Sigmoid colon (tissue), 7 donors: ENCODE measurements at places on chromosomes 2 and 18. TPM values are rescaled to one million over a fixed set of nuclear protein-coding genes. Genes with fewer than 3 reads are reported as not detected.

The ST6GAL2 gene
- 3.3 TPM for total RNA-seq

The RSAD2 gene
- total RNA-seq, result 13.2 TPM

The PAX3 gene
- total RNA-seq, result not detected

DNA sequence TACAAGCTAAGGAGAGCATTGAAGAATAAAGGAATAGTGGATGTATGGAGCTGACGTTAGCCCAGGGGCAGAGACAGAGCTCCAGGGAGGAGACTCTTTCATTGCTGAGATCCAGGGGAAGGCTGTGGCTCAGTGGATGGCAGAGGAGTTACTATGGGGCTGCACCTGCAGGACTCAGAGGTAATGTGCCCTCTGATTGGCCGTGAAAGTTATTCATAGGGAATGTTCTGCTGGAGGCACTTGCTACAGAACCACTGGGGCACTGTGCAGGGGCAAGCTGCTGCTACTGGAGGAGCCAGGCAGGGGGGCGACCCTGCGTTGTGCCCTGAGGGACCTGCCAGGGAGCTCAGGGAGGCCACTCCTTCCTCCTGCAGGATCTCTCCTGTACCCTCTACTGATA, 199.2 kb downstream of the PTPRM start:
- peaks cover 13% of the 10 kb centered on the region for H3K4me1 ChIP-seq
- H3K27ac ChIP-seq, result no peak overlapping the region
- no peaks in the 10 kb centered on the region for H3K27me3 ChIP-seq
- no peak overlapping the region for H3K4me3 ChIP-seq
- no peaks in the 10 kb centered on the region for H3K36me3 ChIP-seq

The NAPG gene
- total RNA-seq, result 33.7 TPM

GRCh38 chr18:61551586-61551985, 218.4 kb downstream of the CDH20 start:
- no peaks in the 10 kb centered on the region for H3K36me3 ChIP-seq
- no peak overlapping the region for H3K27ac ChIP-seq
- no peak overlapping the region for H3K4me3 ChIP-seq
- DNase-seq, result no peak
- H3K27me3 ChIP-seq, result no peaks in the 10 kb centered on the region

GRCh38 chr18:72360634-72361033, 183.5 kb downstream of the CBLN2 start:
- no peaks in the 10 kb centered on the region for H3K4me1 ChIP-seq
- no peaks in the 10 kb centered on the region for H3K27me3 ChIP-seq
- no peak overlapping the region for H3K4me3 ChIP-seq
- no peak overlapping the region for H3K27ac ChIP-seq
- H3K36me3 ChIP-seq, result no peaks in the 10 kb centered on the region

The RUFY4 gene
- 0.55 TPM for total RNA-seq

DNA sequence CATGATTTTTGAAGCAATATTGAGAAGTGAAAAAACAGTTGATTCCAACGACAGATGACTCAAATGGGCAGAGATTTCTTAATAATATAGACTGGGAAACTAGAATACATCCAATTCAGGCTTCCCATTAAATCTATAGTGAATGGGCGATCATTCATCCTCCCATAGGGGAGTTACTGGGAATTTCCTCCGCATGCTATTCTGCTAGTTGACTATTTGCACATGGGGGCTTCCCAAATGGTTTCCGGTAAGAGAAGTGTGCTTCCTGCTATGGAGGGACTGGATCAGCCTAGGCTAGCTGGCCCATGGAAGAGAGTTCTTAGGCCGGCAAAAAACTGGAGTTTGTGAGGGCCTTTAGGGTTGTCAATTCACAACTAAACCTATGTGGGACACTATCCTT, 2.6 kb upstream of the VAPA start:
- no peak for DNase-seq
- H3K36me3 ChIP-seq, result no peaks in the 10 kb centered on the region
- H3K27ac ChIP-seq, result no peak overlapping the region
- H3K4me3 ChIP-seq, result no peak overlapping the region
- H3K4me1 ChIP-seq, result no peaks in the 10 kb centered on the region

The HOXD11 gene
- 24.6 TPM for total RNA-seq

- no peaks in the 10 kb centered on the region for H3K27me3 ChIP-seq
- DNase-seq, result no peak
- no peak overlapping the region for H3K27ac ChIP-seq
These were observed 123.2 kb downstream of the PHLPP1 start for GRCh38 chr18:62838475-62839098.

DNA sequence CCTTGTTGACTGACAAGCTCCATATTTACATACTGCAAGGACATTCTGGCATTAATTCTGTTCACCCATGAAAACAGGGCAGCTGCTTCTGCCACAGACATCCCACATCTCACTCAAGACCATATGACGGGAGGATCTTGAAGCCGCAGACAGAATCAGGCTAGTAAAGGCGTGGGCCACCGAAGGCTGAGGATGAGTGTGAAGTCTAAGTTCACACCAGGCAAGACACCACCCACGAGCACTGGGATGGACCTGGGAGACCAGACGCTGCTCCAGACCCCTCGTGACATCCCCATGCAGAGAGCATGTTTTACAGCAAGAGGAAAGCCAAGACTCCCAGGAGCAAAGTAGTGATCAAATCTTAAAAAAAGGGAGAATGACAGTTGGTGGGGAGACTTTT, 3.2 kb downstream of the FHL2 start:
- H3K27me3 ChIP-seq, result no peaks in the 10 kb centered on the region
- DNase-seq, result no peak
- H3K4me1 ChIP-seq, result peaks cover 38% of the 10 kb centered on the region
- H3K4me3 ChIP-seq, result no peak overlapping the region

DNA sequence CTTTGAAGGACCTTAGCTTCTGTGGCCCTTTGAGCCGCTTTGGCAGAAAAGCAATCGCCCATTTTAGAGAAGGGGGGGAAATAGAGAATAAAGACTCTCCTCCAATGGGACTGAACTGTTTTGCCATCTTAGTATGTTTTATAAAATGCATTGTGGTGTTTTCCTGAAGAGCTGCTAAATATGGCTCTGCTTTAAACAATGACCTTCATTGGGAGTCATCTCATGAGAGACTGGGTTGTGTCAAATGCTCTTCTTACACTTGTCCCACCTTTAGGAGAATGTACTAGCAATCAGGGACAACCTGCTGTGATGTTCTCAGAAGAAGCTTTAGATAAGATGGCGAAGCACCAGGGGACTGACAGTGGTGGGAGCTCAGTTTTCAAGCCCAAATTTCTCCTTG, 418.9 kb upstream of the POU3F3 start:
- DNase-seq, result no peak
- no peaks in the 10 kb centered on the region for H3K4me1 ChIP-seq
- H3K27ac ChIP-seq, result no peak overlapping the region
- peaks cover 12% of the 10 kb centered on the region for H3K27me3 ChIP-seq
- H3K4me3 ChIP-seq, result no peak overlapping the region

- H3K4me1 ChIP-seq, result peaks cover 42% of the 10 kb centered on the region
- H3K27ac ChIP-seq, result no peak overlapping the region
- no peak for DNase-seq
These were observed 88.3 kb upstream of the ITGB6 start for GRCh38 chr2:160288324-160288723.

- no peak overlapping the region for H3K27ac ChIP-seq
- no peaks in the 10 kb centered on the region for H3K36me3 ChIP-seq
- no peak for DNase-seq
- no peaks in the 10 kb centered on the region for H3K27me3 ChIP-seq
- no peaks in the 10 kb centered on the region for H3K4me1 ChIP-seq
These were observed 18.8 kb upstream of the FN1 start for GRCh38 chr2:215454519-215455246.

DNA sequence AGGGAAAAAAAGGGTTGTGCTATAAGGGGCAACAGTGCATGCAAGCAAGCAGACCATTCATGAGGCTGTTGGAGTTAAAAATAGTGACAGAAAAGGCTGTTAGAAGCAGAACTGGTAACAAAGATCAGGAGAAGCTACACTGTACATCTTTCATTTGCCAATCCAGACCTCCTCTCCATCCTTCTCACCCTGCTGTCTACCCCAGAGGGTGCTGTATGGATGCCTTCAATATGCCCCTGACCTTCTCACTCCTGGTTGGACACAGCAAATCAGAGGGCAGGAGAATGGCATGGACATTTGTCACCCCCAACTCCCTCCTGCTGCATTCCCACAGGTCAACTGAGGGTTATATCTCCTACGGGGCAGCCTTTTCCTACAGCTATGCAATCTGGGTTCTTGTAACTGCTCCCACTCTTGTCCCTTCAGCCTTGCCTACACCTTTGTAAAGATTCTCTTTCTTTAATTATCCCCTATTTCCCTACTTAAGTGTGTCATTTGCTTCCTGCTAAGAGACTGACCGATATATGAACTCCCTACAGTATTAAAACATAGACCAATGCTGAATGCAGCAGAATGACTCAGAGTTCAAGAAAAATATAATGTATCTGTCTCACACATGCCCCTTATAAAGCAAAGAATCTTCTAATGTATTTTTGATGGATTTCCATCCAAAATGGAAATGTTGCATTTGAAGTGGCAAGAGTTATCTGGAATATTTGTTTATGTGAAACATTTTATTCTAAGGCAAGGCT, 169.2 kb upstream of the NCKAP5 start:
- no peak for DNase-seq
- no peak overlapping the region for H3K4me3 ChIP-seq
- H3K4me1 ChIP-seq, result no peaks in the 10 kb centered on the region
- H3K27ac ChIP-seq, result no peak overlapping the region
- no peaks in the 10 kb centered on the region for H3K36me3 ChIP-seq
- no peaks in the 10 kb centered on the region for H3K27me3 ChIP-seq

The IL37 gene
- not detected for total RNA-seq

The HRH4 gene
- under 0.01 TPM for total RNA-seq

The LOXHD1 gene
- total RNA-seq, result 0.28 TPM

The CYP20A1 gene
- 35.4 TPM for total RNA-seq

GRCh38 chr2:231612109-231612455, 19.4 kb downstream of the TEX44 start:
- H3K4me3 ChIP-seq, result no peak overlapping the region
- DNase-seq, result peak; percentile 85
- no peaks in the 10 kb centered on the region for H3K27me3 ChIP-seq
- H3K4me1 ChIP-seq, result peaks cover 53% of the 10 kb centered on the region

The DNAJC5G gene
- total RNA-seq, result 0.71 TPM

The RPL31 gene
- total RNA-seq, result 1,030 TPM
